Left colon (tissue), 2 donors: ENCODE measurements at places on chromosomes 16 and 17.

DNA sequence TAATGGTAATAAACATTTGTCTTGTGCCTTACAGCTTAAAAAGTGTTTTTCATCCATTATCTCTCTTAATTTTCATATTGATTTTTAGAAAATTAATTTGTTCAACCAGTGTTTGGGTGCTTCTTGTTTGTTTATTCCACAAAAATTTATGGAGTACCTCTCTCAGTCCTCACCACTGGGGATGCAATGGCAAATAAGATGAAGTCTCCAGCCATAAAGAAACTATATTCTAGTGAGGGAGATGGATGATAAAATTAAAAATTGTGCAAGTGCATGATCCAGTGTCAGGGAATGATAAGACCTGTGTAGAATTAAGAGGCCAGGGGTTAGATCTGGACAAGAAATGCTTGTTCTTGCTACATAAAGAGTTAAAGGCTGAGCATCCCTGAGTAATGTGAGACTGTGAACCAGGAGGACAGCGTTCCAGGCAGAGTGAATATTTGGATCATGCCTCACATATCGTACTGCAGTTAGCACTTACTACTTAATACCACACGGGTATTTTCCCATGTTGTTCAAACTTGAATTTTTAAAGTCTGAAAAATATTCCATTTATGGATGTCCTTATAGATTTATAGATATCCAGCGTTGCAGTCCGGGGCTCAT is 535.7 kb upstream of the HSBP1 start:
- no peak for DNase-seq

GRCh38 chr16:28182183-28182582 is 29.6 kb downstream of the XPO6 start:
- no peak for DNase-seq

- no peak for DNase-seq
These were observed 2172.0 kb downstream of the TP53TG3F start for GRCh38 chr16:35631261-35631945.

DNA sequence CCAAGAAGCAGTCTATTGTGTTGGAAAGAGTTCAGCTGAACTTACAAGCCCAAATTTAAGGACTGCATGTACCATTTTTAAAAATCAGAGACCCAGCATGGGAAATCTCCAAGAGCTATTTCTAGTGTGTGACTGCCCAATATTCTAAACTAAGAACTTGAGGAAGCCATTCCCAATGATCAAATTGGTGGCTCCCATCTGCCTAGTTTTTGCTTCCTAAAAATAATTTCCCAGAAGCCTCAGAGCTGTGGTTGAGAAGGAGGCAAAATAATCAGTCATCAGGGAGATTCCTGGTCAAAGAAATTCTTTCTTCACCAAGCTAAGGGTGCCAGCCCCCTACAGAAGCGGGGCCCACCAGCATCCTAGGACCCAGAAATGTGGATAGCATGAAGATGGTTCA is 176.1 kb upstream of the CDH5 start:
- DNase-seq = no peak

DNA sequence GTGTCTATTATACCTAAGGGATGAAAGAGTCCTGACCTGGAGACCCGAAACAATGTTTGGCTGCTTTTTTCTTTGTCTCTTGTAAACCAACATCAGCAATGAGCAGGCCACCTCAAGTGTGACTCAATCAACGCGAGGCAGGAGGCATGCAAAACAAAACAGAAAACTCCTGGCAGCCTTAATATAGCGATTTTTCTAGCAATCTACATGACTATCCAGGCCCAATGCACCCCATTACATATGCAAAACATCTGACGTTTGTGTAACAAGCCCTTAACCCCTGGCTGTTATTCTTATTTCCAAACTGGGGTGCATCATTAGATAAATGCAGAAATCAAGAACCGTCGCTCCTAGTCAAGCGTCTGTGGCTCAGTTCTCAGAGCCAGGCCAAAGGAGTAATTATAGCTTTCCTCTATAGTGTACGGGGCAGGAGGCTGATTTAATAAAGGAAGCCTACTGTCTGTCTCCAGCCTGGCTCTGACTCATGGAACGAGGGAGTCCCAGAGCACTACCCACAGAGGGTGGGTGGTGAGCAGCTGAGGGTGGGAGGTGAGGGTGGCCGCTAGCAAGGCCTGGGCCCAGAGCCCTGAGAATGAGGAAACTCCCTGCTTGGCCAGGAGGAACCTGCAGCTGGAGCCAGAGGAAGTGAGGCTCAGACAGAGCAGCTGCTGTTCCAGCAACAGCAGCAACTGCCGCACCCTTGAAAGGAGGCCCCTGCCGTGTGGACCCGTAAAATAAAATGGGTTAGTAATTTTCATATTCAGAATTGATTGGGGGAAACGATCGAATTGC is 43.9 kb downstream of the CHD9 start:
- DNase-seq = peak; percentile 90

DNA sequence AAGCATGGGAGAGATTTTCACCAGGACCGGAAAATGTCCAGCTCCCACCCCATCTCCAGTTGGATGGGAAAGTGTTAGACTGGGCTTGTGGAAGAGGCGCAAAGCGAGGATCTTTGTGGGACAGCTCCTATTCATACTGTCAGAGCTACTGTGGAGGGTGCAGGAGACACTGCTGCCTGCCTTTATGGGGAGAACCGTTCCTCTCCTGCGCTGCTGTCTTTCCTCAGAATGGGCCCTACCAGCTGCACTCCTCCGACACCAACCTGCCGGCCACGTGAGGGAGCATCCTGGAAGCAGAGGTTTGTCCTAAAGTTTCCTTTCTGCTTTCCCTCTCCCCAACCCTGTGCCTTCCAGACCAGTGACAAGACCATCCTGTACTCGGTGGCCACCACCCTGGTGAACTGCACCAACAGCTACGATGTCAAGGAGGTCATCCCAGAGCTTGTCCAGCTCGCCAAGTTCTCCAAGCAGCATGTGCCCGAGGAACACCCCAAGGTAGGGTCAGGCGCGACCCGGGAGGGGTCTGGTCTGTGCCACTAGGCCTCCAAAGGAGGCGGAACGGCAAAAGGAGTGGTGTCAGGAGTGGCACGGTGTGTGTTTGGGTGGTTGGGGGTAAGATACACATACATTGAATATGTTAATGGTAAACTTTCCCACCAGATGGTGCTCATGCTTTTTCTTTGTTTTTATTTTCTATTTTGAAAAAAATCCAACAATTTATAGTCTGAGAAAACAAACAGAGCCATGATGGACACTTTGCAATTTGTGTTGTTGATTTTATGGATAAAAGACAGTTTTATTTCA is 23.0 kb downstream of the SLC35G3 start:
- DNase-seq = no peak

- no peak for DNase-seq
These were observed 151.2 kb downstream of the IRX5 start for GRCh38 chr16:55081622-55082590.
